ENCODE measurements at places on chromosomes 1 and 21. TPM values are rescaled to one million over a fixed set of nuclear protein-coding genes. Genes with fewer than 3 reads are reported as not detected.

DNA sequence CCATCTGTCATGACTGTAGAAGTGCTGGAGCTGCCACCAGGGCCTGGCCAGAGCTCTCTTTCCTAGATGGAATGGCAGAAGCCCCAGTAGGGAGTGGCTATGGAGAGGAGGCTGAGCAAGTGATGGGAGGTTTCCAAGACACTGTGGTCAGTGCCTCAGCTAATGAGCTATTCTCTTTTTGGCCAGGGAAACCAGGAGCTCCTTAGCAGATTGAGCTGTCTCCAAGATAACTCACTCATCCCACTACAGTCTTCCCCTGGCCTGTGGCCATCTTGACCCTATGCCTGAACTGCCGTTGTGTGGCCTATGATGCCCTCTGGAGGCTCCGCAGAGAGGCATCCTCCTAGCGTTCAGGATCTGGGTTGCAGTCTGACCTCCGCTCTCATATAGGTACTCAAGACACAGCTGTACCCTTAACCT lies 60.5 kb downstream of the ERI3 start:
- no peak overlapping the region for H3K4me3 ChIP-seq
- peaks cover 62% of the 10 kb centered on the region for H3K4me1 ChIP-seq
- H3K36me3 ChIP-seq, result peaks cover 47% of the 10 kb centered on the region
- peak; percentile 69 for DNase-seq
- no peaks in the 10 kb centered on the region for H3K27me3 ChIP-seq
- no peak overlapping the region for H3K27ac ChIP-seq

- no peaks in the 10 kb centered on the region for H3K4me1 ChIP-seq
- H3K36me3 ChIP-seq, result peaks cover 3% of the 10 kb centered on the region
- DNase-seq, result no peak
- H3K27me3 ChIP-seq, result no peaks in the 10 kb centered on the region
- H3K4me3 ChIP-seq, result no peak overlapping the region
Observed at GRCh38 chr1:243542739-243543415, 287.0 kb downstream of the SDCCAG8 start.

DNA sequence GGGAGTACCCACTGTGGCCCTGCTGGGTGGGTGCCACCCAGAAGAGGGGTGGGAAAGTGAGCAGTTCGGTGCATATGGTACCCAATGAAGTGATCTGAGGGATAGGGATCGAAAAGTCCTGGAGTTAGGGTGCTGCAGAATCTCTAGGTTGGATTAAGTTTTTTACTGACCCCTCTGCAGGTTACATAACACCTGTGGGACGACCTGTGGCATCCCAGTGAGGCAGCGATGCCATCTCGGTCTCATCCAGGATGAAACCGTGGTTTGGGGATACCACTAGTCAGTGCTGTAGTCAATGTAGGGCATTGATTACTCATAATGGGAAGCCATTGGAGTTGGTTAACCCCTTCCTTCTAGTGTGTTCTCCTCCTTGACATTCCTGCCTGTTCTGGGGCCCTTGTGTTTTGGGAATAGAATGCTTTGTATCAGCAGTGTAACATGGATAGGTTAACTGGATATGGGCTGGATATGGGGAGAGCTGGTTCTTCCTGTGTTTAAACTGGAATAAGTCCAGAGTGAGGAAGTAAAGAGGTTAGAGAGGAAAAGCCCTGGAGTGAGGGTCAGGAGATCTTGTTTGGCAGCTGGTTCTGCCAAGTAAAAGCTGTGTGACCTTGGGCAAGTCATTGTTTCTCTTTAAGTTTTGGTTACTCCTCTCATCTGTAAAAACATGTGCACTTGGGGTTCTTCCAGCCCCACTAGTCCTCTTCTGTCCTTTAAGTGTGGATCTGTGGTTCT lies 42.8 kb upstream of the ATF3 start:
- no peaks in the 10 kb centered on the region for H3K36me3 ChIP-seq
- H3K4me1 ChIP-seq, result peaks cover 16% of the 10 kb centered on the region
- no peak overlapping the region for H3K4me3 ChIP-seq
- no peaks in the 10 kb centered on the region for H3K27me3 ChIP-seq

- H3K27ac ChIP-seq, result no peak overlapping the region
- H3K27me3 ChIP-seq, result peaks cover 16% of the 10 kb centered on the region
- H3K4me1 ChIP-seq, result peaks cover 26% of the 10 kb centered on the region
- H3K36me3 ChIP-seq, result peaks cover 31% of the 10 kb centered on the region
Observed at GRCh38 chr1:6211731-6212130, 5.8 kb downstream of the RNF207 start.

DNA sequence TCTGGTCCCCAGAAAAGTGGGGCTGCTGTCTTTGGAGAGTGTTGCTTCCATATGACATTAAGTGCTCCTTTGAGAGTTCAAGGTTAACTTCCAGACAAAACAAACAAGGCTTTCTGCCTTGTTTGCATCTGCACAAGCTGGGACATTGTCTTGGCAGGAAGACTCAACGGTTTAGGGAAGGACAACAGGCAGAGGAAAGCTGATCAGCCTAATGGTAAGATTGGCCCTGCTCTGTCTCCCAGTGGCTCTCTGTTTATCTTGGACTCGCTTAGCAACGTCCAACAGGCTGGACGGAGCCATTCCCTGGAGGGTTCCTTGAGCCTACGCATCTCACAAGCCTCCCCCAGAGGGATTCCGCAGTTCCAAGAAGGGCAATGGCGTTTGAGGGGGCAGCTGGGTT lies 62.2 kb upstream of the SLC44A3 start:
- H3K36me3 ChIP-seq, result no peaks in the 10 kb centered on the region
- peaks cover 10% of the 10 kb centered on the region for H3K4me1 ChIP-seq
- H3K27ac ChIP-seq, result peak overlapping the region; percentile 54
- DNase-seq, result peak; percentile 86
- H3K4me3 ChIP-seq, result no peak overlapping the region

DNA sequence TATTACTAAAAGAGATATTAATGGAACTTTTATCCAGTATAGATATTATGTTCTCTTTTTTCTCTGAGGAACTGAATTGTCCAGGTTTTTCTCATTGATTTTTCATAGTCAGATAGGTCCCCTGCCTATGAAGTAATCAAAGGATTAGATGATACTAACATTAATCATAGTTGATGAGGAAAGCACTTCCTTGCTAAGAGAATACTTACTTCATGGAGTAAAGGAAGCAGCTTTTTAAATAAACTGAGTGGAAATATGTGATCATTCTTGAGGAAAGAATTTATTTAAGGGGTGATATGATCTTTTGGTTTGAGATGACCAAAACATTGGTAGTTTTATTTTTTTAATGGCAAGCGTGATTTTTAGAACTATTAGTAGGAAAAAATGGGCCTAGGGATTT lies 58.9 kb downstream of the SWT1 start:
- H3K27ac ChIP-seq, result no peak overlapping the region
- H3K4me1 ChIP-seq, result no peaks in the 10 kb centered on the region
- H3K27me3 ChIP-seq, result no peaks in the 10 kb centered on the region
- H3K4me3 ChIP-seq, result no peak overlapping the region
- no peak for DNase-seq

GRCh38 chr21:42315296-42315891 lies at the start of gene TFF3:
Gene TFF3, minus strand, starts transcription at chr21:42315409. Its CDS starts 35 bp downstream, at chr21:42315374.
- peaks cover 41% of the 10 kb centered on the region for H3K4me1 ChIP-seq
- peaks cover 4% of the 10 kb centered on the region for H3K27me3 ChIP-seq
- H3K4me3 ChIP-seq, result no peak within 1 kb of the TSS
- DNase-seq, result peak; percentile 65
- H3K27ac ChIP-seq, result no peak within 1 kb of the TSS

- no peak overlapping the region for H3K4me3 ChIP-seq
- DNase-seq, result peak; percentile 77
- H3K27me3 ChIP-seq, result no peaks in the 10 kb centered on the region
Observed at GRCh38 chr1:87226341-87226760, 102.3 kb upstream of the LMO4 start.

GRCh38 chr1:158163000-158163947 lies 17.4 kb upstream of the CD1D start:
- H3K27ac ChIP-seq, result no peak overlapping the region
- H3K36me3 ChIP-seq, result no peaks in the 10 kb centered on the region
- no peak overlapping the region for H3K4me3 ChIP-seq
- no peaks in the 10 kb centered on the region for H3K27me3 ChIP-seq
- DNase-seq, result peak; percentile 14

DNA sequence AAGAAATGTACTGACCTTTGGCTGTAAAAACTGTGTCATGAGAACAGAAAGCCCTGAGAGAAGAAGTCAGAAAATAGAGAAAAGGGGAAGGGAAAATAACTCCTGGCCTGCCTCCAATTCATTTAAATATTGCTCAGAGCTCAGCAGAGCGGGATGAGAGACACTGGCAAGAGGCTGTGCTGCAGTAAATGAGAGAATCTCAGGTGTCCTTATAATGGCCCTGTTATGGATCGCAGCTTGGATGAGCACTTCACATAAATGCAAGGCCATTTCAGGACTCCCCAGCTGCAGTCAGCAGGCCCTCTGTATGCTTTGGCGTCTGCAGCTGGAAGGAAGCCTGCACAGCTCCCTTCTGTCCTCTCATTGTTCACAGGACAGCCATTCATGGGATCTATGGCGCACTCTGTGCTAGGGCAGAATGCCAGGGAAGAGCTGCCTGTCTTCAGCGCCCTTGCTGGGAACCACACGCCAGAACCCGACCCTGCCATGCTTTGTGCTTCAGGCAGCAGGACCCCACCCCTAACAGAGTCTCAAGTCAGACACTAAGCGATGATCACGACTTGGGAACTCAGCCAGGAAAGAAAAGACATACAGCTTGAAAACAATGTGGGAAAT lies 20.7 kb upstream of the ABCB10 start:
- peak; percentile 93 for DNase-seq
- H3K27me3 ChIP-seq, result no peaks in the 10 kb centered on the region
- no peak overlapping the region for H3K4me3 ChIP-seq

DNA sequence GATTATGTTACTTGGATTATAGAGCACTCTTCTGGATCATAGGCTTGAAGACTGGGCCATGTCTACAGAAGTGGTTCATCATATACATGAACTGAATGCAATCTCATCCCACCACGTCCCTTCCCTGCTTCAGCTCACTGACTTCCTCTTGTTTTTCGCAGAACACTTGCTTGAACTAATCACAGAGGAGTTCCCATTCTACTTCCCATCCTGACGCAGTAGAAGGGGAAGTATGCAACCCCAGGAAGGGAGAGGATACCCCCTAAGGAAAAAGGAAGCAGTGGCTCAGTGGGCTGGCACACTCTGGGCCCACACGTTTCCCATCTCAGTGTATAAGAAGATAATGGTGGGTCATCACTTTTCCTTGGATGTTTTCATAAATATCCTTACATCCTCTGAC lies 36.2 kb downstream of the CASQ2 start:
- H3K4me1 ChIP-seq, result peaks cover 14% of the 10 kb centered on the region
- H3K4me3 ChIP-seq, result no peak overlapping the region
- peak; percentile 33 for DNase-seq
- H3K27ac ChIP-seq, result no peak overlapping the region

DNA sequence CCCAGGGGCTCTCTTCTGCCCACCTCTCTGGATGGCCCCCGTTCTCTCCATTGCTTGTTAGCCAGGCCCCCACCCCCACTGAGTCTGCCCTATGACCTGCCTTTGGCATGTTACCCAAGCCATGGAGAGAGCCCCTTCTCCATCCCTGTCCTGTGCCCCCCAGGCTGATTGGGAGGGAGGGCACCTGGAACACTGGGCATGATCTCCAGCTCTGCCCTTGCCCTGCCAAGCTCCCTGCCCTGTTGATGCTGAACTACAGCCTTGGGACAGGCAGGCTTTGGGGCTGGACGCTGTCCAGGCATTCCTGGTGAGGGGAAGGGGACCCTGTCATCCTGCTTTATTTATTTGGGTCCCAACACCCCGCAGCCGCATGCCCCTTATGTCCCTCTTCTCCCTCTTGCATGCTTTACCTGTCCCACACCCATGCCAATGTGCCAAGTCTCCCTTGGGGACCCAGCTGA lies 10.7 kb downstream of the TRIM46 start:
- peak overlapping the region; percentile 93 for H3K27ac ChIP-seq
- H3K27me3 ChIP-seq, result no peaks in the 10 kb centered on the region
- H3K36me3 ChIP-seq, result no peaks in the 10 kb centered on the region
- DNase-seq, result no peak
- no peak overlapping the region for H3K4me3 ChIP-seq

The SPRR1A gene
- total RNA-seq, result not detected

The MXRA8 gene
- 87.9 TPM for total RNA-seq

The TEX38 gene
- not detected for total RNA-seq

The ZYG11A gene
- under 0.01 TPM for total RNA-seq

The RRP1 gene
- 12.9 TPM for total RNA-seq

The LCE2A gene
- total RNA-seq, result not detected

Data from muscle of leg (tissue), 16 donors.